ENCODE measurements at places on chromosomes 1 and 21.

DNA sequence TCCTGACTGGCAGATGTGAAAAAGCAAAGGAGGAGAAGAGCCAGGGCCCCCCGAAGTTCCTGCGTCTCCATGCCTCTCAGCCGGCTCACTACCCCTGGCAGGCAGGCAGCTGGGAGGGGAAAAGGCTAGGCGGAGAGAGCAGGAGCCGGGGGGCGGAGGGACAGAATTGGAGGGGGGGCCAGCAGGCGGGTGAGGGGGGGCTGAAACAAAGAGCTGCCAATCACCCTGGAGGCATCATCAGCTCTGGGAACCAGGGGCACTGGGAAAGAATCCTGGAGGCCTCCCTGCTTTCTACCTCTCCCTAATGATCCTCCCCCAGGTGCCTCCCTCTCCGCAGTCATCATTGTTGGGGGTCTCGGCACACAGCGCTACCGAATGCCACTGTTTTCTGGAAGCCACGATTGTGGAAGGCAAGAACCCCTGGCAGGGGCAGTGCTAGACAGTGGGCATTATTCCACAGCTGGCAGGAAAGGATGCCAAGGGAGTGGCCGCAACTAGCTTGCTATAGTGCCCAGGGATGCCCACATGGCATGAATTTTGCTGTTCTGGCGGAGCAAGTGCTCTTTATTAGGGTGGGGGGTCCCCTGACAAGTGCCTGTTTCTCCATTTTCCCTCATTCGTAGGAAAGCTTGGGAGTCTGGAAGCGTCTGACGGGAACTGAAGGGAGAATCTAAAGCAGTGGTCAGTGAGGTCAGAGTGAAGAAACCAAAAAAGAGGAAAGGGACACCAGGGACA, at the start of gene THBS3:
TSS of gene THBS3 (minus strand) at position 92 of the 735 bp plus-strand sequence. CDS start at position 71, 21 bp downstream.
- DNase-seq = no peak

DNA sequence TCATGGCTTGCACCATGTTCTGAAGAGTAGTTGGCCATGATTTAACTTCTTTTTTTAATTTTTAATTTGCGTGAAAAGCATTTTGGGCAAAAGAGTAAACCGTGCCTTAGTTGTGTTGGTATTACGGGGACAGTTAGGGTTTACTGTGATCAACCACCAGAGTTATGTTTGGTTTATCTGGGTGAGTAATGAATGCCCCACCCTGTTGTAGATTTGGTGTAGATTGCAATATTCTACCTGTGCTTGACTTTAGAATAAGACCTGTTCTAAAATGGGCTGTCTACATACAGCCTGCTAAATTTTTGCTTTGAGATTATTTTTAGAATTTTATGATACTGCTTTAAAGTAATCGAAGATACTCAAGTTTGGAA, 1.4 kb downstream of the USP25 start:
- DNase-seq = peak; percentile 52

DNA sequence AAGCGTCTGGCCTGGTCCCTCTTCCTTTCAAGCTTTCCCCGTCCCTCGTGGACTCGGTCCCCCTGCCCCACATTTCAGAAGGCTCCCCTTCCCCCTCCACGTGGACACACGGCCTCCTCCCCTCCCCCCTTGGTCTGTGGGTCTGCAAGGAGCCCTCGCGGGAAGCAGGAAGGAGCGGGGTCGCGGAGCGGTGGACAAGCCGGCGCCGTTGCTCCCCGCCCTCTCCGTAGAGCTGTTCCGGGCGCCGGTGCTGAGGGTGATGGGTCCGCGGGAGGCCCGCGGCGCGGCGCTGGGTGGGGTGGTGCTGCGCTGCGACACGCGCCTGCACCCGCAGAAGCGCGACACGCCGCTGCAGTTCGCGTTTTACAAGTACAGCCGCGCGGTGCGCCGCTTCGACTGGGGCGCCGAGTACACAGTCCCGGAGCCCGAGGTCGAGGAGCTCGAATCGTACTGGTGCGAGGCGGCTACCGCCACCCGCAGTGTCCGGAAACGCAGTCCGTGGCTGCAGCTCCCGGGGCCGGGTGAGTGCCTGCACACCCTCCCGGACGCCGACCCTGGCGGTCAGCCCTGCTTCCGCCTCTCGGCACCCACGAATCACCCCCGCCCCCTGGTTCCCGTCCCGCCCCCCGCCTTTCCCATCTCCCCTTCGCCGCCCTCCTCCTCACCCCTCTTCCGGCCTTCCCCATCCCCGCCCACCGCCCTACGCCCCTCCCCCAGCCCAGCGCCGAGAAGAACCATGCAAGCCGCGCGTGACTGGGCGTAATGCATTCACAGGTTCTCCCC, 5.3 kb downstream of the FCRLB start:
- DNase-seq = peak; percentile 59

GRCh38 chr1:203040513-203041275, 14.4 kb downstream of the PPFIA4 start:
- no peak for DNase-seq

GRCh38 chr1:220748089-220748934, at the start of gene MTARC2:
Gene MTARC2, plus strand, starts transcription at chr1:220748322. Its CDS starts 210 bp downstream, at chr1:220748532.
- peak; percentile 73 for DNase-seq

DNA sequence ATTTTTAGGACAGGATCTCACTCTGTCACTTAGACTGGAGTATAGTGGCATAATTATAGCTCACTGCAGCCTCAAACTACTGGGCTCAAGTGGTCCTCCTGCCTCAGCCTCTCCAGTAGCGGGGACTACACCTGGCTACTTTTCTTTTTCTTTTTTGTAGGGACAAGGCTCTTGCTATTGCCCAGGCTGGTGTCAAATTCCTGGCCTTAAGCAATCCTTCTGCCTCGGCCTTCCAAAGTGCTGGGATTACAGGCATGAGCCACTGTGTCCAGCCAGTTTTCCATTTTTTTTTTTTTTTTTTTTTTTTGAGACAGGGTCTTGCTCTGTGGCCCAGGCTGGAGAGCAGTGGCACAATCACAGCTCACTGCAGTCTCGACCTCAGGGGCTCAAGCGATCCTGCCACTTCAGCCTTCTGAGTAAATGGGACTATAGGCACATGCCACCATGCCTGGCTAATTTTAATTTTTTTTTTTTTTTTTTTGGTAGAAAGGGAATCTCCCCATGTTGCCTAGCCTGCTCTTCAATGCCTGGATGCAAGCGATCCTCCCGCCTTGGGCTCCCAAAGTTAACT, 20.6 kb upstream of the CEP85 start:
- DNase-seq = no peak

- no peak for DNase-seq
Measured at GRCh38 chr1:1680031-1680911, 12.3 kb downstream of the SLC35E2B start.

DNA sequence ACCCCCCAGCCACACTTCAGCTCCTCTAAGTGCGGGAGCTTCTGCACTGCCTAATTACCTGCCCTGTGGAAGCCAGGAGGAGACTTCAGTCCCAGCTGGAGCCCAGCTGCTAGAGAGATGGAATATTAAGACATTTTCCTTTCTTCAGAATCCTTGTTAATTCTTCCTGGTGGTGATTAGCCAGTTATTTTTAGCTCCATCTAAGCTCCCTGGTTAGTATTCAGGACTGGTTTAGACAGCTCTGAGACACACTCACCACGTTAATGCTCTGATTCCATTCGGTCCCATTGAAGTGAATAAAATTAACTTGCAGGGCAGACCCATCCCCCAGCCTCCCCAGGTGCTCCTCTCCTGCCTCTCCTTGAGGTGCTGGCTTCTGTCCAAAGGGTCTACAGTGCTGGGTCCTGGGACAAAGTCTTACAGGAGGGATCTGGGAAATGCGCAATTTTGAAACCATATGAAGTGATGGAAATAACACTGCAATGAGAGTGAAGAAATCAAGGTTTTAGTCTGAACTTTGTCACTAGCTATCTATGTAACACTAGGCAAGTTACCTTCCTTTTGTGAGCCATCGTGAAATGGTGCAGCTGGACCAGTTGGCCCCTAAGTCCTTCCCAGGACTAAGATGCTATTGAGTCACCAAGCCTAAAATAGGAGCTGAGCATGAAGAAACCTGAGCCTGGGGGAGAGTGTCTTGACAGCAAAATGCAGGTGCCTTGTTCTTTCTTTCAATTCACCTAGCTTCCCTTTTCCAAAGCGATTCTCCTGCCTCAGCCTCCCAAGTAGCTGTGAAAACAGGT, 117.4 kb upstream of the ATP1A1 start:
- no peak for DNase-seq

DNA sequence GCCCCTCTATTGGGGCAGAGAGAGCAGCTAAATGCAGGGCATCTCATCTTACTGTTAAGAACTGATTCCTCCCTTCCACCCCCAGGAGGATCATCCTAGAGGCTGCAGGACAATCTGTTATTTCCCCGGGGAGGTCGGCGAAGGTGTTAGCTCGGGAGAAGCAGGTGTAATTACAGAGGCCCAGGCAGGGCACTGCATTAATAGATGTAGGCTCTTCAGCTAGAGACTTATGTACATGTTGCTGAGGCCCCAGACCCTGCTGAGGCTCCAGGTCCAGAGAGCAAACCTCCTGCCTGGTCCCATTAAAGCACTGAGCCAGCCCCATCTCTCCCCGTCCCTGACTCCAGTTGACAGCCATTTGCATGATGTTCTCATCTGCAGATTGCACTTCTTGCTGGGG, 320.3 kb upstream of the VAMP3 start:
- DNase-seq = no peak

DNA sequence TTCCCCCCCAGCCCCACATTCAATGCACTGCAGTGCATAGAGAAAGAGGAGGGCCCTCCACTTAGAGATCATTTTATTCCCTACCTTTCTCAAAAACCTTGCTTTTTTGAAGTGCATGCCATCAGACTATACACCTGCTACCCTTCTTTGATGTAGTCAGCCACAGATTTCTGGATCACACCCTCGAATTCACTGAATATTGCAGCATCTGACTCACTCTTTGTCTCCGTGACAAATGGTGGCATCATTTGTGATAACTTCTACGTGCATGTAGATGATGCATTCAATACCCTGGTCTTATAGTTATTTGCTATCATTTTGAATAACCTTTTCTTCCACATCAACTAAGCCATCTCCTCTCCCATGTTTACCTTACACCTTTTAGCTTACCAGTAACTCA, 310.3 kb upstream of the SGIP1 start:
- DNase-seq = no peak

DNA sequence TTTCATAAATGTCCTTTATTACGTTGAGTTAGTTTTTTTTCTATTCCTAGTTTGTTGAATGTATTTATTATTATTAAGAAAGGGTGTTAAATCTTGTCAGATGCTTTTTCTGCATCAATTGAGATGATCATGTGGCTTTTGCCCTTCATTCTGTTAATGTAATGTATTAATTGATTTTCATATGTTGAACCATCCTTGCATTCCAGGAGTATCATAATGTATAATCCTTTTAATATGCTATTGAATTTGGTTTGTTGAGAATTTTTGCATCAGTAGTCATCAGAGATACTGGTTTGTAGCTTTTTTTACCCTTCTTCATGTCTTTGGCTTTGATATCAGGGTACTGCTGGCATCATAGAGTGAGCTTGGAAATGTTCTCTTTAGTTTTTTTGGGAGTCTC, 100.0 kb downstream of the POFUT2 start:
- DNase-seq = peak; percentile 0

DNA sequence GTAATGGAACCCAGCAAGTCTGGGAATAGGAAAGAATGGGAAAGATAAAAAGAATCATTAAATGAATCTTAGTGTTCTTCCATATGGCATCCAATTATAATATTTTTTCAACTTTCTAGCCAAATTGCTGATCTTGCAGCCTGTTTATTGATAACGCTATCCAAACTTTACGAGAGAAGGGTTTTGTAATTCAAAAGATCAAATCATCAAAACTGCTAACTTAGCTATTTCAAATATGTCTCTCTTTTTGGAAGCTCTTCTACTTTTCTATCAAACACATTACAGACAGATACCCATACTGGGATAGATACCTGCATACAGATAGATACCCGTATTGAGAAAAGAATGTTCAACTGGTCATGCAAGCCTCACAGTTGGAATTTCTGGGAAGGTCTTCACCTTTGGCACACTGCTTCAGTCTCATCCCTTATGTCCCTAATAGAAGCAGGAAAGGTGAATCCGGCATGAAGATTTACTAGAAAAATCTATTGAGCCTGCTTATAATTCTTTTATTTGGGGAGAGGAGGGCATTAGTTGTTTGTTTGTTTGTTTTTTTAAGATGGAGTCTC, 75.0 kb upstream of the EXO1 start:
- DNase-seq = no peak

- DNase-seq = no peak
Measured at GRCh38 chr1:84836145-84836544, 56.9 kb downstream of the LPAR3 start.

- DNase-seq = no peak
Measured at GRCh38 chr1:48953617-48954016, 176.9 kb upstream of the BEND5 start.

- no peak for DNase-seq
Measured at GRCh38 chr1:34477632-34478141, 277.2 kb upstream of the GJB5 start.

DNA sequence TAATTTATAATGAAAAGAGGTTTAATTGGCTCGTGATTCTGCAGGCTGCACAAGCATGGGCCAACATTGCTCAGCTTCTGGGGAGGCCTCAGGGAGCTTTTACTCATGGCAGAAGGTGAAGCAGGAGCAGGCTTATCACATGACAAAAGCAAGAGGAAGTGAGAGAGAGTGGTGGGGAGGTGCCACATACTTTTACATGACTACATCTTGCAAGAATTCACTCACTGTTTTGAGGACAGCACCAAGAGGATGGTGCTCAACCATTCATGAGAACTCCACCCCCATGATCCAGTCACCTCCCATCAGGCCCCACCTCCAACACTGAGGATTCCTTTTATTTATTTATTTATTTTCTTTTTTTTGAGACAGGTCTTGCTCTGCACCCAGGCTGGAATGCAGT, 5.5 kb upstream of the PLEKHM2 start:
- peak; percentile 46 for DNase-seq

GRCh38 chr1:67540025-67540732, 110.0 kb upstream of the SERBP1 start:
- no peak for DNase-seq

DNA sequence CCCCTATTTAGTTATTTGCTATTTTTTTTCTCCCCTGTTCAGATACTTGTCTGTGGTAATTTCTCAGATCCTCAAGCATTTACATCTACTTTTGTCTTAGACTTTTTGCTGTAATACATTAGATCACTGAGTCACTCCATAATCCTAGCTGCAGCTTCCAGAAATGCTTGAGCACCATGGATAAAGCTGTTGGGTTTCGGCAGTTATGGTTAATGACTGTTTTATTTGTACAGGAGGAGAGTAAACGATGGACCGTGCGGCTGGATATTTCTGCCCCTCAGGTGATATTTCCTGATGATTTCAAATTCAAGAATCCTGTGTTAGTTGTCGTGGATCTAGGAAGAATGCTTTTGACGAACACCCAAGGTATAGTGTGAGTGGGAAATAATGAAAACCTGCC, 42.9 kb downstream of the VPS13D start:
- no peak for DNase-seq

DNA sequence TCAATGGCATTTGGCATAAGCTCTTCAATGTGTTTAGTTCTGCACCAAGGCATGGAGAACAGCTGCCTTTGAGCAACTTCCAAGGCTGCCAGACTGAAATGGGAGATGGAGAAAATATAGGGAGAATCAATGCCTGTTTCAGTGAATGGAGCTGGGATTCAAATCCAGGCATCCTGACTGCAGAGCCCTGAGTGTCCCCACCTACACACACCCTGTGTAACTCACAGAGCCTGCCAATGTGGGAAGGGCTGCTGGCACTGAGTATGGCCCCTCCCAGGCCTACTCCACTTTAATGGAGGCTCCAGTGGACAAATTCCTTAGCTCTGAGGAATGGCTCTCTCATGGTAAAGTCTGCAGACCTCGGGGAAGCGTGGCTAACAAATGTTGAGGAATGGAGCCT, 145.6 kb upstream of the TNR start:
- no peak for DNase-seq
